ENCODE measurements at places on chromosomes 2 and 18.

- no peak for DNase-seq
Observed at GRCh38 chr2:160568856-160569255, 75.2 kb upstream of the RBMS1 start.

DNA sequence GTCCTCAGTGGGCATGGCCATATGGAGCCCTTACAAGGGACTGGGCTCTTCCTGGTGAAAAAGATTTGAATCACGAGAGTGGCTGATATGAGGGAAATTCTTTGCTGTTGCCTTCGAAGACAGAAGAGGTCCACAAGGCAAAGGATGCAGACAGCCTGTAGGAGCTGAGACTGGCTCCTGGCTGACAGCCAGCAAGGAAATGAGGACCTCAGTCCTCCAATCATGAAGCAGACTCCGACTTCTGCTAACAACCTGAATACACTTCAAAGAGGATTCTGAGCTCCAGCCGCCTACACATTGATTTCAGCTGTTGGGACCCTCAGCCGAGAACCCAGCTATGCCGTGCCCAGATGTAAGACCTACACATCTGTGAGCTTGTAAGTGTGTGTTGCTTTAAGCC, 3.0 kb upstream of the ST8SIA5 start:
- DNase-seq, result no peak

DNA sequence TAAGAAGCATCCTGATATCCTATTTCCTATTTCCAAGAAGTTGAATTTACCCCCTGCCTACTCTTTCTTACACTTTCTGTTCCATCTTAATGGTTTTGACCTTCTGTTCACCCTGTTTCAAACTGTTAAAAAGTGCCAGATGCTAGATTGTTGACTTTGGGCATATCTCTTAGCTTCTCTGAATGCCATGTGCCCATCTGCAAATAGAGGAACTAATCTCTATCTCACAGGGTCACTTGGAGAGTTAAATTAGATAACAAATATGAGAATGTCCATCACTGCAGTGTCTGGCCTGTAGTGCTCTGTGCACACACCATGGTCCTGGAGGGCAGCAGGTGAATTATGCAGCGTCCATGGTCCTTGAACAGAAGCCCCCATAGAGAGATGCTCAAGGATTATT, 83.8 kb downstream of the LRATD1 start:
- no peak for DNase-seq

DNA sequence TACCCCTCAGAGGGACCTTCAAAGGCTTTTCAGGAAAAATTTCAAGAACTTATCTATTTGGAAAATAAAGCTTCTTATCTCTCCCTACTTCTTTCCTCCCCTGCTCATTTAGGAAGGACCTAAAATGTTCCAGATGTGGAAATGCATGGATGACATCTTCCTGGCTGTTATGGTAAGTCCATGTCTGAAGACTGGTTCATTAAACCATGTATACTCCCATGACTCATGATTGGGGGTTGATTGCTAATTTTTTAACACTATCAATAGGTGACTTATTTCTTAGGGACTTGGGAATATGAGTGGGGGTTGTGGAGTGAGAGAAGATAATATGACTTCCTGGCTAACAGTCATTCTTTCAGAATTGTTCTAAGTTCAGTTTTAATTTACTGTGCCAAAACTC, 104.0 kb upstream of the PARD3B start:
- DNase-seq, result no peak
